COLO829 (cell line): ENCODE measurements at places on chromosomes 3 and 15.
A peak's percentile ranks its signal among the peaks of the same experiment; 100 is the strongest.

DNA sequence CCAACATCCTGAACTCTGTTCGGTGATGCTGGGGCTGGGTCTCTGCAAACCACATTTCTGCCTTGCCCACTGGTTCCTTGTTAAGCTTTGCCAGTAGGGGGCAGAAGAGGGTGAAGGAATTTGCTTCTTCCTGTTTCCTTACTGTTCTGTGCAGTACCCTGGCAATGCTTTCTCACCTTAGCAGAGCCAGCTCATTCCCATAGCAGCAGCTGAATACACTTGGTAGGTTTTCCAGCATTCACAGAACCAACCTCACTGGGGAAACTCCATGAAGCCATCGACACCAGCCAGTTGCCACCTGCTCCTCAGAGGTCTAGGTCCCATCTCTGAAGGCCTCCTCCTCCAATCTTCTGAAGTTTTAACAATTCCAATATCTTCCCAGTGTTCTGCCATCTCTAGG, 308.4 kb downstream of the PDCD6IP start:
- DNase-seq, result no peak

- DNase-seq, result no peak
Observed at GRCh38 chr3:124409650-124410275, 320.5 kb upstream of the UMPS start.

DNA sequence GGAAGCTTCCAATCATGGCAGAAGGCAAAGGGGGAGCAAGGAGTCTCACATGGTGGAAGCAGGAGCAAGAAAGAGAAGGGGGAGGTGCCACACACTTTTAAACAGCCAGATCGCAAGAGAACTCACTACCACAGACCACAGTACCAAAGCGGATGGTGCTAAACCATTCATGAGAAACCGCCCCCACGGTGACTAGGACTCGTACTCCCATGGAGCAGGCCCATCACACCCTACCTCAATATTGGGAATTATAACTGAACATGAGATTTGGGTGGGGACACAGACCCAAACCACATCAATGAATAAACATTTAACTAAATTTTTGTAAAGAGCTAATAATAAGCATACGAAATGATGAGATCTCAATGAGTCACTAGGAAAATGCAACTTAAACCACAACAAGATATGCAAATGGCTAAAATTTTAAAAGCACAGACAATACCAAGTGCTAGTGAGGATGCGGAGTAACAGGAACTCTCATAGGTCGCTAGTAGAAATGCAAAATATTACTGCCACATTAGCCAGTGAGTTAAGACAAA, 10.0 kb downstream of the MRPS25 start:
- DNase-seq, result no peak

DNA sequence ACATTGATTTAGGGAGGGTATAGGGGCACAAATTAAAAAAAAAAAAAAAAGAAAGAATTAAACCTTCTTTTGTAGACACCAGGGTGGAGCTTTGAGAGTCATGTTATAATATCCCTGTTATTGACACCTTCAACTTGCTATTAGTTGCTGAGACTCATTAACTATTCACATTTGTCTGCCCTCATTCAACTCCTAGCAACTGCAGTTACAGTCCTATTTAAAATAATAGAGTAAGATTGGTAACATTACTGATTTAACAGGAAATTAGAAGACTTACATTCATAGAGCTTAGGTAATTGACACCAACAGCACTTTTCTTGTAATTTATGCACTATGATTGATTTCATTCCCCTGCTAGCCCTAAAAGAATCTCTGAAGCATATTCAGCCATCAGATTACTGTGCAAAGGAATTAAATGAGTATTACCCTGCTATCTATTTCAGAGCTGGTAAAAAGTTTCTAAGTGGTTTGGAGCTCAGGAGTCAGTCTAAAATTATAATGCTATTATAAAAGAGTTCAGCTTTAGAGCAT, 148.8 kb upstream of the TBL1XR1 start:
- no peak for DNase-seq

GRCh38 chr15:49875392-49875791, 243.6 kb downstream of the ATP8B4 start:
- no peak for DNase-seq

- no peak for DNase-seq
Observed at GRCh38 chr3:89303701-89304100, 196.3 kb downstream of the EPHA3 start.

- no peak for DNase-seq
Observed at GRCh38 chr3:83807511-83807910, 1151.3 kb upstream of the CADM2 start.

- DNase-seq, result no peak
Observed at GRCh38 chr3:153305189-153305588, 143.2 kb downstream of the RAP2B start.

DNA sequence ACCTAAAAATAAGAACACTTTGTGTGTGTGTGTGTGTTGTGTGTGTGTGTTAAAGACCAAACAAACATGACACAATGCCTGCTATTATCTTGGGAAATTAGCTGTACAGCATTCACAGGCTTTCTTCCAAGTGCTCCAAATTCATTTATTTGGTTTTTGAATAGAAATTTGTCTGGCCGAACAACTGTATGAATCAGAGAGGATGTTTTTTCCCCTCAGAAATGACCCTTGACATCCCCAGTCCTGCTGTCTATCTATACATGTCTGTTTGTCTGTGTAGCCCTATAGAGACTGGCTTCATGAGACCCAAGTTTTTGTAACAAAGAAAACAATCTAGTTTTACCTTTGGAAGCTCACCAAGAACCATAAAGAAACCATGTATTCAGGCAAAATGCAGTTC, 549.8 kb downstream of the NSUN3 start:
- DNase-seq, result peak; percentile 32

GRCh38 chr3:130490241-130490640, 26.7 kb upstream of the COL6A6 start:
- no peak for DNase-seq

- no peak for DNase-seq
Observed at GRCh38 chr3:14565868-14566588, 25.9 kb upstream of the GRIP2 start.

- DNase-seq, result no peak
Observed at GRCh38 chr3:128806588-128806987, 72.8 kb upstream of the ACAD9 start.

DNA sequence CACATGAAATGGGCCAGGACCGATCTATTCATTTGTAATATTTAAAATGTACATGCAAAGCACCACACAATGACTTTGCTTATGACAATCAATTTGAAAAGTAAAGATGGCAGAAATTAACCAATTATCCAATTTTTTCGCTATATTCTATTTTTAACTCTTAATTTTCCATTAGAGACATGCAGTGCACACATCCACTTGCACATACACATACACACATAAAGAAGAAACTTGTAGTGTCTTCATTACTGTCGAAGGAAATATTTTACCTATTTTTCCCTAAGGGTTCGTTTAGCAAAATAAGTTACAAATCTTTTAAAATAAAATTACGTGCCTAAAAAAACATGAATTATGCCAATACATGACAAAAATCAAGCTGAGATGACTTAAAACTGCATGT, 194.3 kb upstream of the MDFIC2 start:
- no peak for DNase-seq

GRCh38 chr3:68771681-68772080, 160.7 kb downstream of the TAFA4 start:
- no peak for DNase-seq
